Activated naive CD4-positive, alpha-beta T cell (primary cell): ENCODE measurements at places on chromosomes 7 and 10.

DNA sequence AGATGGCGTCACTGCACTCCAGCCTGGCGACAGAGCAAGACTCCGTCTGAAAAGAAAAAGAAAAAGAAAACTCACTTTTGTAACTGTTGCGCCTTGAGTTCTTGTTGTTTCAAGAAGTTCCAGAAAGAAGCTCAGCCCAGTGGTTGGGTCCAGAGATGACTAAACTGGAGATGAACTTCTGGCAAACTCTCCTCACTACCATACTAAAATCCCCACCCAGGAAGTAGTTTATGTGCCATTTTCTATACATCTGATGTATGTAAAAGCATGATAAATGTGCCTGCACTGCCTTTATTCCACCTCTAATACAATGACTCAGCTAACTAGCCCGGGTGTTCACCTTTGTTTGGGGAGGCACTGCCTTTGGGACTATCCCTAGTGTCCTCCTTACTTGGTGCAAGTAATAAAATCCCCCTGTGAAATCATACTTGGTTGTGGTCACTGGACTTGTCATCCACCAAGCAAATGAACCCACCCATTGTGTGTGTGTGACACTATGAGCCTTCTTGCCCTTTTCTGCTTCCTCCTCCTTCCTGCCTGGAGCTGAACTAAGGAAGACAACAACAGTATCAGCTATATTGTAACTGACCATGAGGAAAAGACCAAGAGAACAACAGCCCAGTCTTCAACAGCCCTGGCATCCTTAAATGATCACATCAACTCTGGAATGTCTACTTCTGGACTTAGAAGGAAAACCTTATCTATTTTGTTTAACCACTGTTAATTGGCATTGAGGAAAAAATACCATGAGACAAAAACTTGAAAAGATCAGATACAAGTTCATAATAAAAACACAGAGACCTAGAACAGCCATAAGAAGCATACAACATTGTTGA lies 33.6 kb downstream of the JMJD1C start:
- DNase-seq, result no peak

DNA sequence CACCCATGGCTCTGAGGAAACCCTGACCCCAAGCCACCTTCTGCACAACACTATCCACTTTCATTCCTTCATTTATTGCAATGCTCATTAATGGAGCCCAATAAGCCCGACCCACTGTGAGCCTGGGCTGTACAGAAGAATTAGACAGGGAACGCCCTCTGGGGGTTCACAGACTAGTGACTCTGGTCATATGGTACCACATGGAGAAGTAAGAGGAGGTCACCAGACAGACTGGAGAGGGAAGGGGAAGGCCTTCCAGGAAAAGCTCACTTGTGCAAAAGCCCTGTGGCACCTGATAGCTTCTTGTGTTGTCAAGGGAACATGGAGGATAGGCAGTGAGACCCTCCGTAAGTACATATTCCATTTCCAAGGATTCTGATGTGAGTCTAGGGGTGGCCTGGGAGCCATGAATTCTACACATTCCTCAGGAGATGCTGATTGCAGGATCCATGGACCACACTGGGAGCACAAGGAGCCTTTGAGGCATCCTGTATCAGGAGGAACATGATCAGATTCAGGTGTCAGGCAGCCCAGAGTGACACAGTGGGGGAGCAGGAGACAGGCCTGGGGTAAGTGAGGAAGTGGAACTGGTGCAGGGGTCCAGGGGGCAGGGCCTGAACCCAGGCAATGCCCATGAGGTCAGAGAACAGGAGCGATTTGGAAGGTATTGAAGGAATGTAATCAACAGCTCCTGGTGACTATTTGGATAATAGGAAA lies 19.9 kb downstream of the TMEM72 start:
- no peak for DNase-seq

DNA sequence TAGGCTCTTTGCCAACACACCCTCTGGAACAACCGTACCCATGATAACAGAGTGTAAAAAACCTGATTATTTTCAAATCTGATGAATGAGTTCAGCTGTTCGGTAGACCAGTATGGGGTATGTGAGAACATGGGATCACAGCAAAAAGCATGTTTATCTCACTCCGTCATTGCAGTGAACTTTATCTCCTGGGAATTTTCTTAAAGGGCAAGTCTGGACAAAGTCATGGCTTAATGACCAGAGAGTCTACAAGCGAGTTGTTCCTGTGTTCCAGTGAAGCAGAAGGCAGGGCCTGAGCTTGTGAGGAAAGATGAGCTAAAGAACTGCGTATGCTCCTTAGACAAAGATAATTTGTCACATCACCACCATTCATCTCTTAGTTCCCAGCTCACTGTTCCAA lies 219.7 kb downstream of the TRIL start:
- DNase-seq, result no peak

DNA sequence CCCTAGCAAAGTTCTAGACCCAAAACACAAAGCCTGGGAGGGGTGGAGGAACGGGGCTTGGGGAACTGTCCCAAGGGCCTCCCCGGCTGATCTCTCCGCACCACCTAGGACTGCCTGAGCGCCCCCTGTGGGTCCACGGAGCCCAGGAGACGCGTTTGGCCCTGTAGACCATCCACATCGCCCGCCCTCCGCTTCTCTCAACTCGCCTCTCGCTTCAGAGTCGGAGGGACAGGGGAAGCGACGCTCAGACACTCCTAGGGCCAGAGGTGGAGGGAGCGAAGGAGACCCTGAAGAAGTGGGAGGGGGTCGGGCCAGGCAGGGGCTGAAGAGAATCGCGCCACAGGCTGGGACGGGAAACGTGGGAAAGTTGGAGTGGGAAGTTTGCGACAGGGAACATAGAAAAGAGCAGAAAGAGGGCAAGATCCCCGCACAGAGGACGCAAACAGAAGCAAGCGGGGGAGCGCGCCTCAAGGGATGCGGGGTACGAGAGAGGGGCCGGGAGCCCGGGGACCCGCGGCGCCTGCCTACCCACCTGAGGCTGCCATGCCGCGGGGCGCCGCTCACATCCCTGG lies 378 bp downstream of the PIK3AP1 start:
- DNase-seq, result no peak

GRCh38 chr7:117862378-117862777 lies 10.9 kb downstream of the CTTNBP2 start:
- no peak for DNase-seq

DNA sequence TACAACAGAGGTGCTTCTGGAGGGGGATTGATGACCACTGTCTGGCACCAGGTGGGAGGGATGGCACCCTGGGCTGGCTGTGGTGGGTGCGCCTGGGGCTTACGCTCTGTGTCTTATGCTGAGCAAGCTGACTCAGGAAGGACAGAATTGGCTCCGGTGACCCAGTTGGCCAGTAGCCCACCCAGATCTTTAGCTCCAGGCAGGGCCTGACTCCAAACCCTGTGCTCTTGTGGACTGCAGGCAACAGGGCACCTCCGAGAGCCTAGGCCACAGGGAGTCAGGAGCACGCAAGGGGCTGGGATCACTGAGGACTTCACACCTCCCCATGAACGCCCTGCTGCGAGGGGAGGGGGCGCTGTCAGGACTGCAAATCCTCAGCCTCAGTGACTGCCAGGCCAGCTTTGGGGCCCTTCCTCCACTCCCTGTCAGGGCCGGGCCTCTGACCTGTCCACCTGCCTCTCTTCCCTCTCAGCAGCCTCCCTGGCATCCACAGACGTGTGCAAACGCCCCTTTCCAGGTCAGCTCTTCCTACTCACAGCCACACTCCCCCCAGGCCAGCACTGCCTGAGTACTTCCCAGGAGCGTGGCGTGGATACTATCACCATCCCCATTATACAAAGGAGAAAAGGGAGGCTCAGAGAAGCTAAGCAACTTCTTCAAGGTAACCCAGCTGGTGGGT lies 118.7 kb downstream of the SLIT1 start:
- no peak for DNase-seq

DNA sequence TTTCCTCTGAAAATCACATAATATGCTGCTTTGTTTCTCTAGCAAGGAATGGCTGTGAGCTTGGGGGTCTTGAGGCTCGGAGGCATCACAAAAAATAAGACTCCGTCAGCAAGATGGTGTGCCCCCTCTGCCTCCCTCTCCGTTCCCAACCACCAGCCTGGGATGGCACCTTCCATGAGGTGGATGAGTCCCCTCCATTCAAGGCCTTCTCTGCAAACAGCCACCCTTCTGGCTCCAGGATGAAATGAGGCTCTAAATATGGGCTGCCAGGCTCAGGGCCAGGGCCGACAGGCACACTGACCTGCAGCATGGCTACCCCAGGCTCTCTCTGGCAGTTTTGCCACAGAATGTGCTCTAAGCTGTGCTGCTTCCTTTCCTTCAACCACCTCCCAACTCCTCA lies 521.5 kb downstream of the PTPRN2 start:
- DNase-seq, result no peak

DNA sequence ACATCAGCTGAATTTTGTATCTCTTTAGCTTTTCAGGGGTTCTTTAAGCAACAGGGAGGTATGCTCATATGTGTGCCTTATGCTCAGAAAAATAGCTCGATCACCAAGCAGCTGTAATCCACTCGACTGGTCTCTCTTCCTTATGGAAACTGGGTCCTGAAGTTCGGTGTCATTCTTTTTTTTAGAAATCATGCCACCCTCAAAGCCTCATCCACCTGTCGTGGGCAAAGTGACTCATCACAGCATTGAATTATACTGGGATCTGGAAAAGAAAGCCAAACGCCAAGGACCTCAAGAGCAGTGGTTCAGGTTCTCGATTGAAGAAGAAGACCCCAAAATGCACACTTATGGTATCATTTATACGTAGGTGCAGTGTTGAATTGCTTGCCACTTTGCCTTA lies 83.6 kb downstream of the FANK1 start:
- no peak for DNase-seq

- DNase-seq, result no peak
Observed at GRCh38 chr10:96376483-96376882, 17.7 kb upstream of the OPALIN start.

GRCh38 chr10:1366322-1366691 lies 310.1 kb downstream of the WDR37 start:
- DNase-seq, result no peak

DNA sequence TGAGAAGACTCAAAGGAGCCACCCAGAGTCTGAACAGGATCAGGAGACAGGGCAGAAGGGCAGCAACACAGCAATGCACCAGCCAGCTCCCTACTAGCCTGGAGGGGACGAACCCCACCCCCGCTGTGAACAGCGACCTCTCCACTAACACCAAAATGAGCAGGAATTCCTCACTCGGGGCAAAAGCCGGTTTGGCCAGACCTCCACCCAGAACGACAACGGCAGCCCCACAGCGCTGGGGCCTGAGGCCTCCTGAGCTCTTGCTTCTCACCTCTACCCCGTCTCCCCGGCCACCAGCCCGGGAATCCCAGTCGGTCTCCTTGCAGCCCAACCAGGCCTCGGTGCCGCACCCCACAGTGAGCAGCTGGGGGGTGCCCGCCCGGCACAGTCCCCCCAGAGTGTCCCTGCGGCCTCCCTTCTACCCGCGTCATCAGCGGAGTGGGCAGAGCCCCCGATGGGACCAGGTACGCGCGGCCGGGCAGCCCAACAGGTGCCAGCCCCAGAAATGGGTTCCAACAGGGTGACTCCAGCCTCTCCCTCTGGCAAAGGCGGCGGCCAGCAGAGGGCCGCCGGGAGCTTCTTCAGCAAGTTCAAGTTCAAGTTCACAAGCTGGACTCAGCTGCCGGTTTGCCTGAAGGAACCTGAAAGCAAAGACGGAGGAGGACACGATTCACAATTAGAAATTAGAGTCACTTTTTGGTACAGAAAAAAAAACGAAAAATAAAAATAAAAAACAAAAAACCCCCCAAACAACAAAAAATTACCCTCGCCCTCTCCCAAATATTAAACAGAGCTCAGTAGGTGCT lies 129.0 kb downstream of the MARCHF5 start:
- no peak for DNase-seq

GRCh38 chr10:7579681-7580080 lies 87.1 kb downstream of the ITIH5 start:
- DNase-seq, result no peak

- DNase-seq, result no peak
Observed at GRCh38 chr10:123796736-123797135, 94.9 kb downstream of the CPXM2 start.

DNA sequence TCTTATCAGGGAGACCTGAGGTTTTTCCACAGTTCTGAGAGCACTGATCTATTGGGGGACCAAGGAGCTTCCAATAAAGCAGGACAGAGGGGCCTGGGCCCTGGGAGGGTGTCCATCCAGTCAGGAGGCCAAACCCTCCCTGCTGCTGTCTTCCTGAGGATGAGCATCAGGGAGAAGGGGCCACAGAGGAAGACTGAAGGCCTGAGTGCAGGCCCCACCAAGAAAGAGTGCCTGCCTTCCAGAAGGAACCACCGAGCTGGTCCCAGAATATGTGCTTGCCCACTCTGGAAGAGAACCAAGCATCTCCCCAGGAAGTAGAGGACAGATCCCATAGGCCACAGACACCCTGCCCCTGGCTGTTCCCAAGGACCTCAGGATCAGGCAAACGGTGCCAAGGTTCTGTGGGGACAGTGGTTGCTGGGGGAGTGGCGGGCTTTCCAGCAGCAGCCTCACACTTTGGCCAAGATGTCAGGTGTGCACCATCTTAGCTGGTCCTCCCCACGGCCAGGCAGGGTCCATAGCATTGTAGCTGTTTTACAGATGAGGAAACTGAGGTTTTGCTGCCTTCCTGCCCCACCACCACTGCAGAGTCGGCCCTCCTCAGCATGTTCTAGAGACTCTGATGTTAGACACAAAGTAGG lies 199.4 kb downstream of the GRID1 start:
- no peak for DNase-seq
